ENCODE measurements at places on chromosomes 1 and 21.

DNA sequence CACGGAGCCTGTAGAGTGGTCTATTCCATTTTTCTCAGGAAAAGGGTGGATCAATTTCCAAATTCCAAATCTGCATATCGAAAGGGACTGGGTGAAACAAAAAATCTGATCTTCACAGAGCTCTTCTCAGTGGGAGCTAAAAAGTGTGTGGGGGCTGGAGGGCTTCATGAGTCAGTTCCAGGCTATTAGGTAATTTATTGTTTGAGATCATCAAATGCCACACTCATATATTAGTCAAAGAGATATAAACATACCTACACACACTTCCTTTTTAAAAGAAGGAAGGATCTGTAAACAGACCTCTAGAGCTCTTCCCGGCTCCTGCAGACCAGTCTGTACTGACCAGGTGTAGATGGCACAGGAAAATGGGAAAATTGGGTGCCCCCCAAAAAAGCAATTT, 175.4 kb downstream of the ZBTB18 start:
- ATAC-seq, result no peak

DNA sequence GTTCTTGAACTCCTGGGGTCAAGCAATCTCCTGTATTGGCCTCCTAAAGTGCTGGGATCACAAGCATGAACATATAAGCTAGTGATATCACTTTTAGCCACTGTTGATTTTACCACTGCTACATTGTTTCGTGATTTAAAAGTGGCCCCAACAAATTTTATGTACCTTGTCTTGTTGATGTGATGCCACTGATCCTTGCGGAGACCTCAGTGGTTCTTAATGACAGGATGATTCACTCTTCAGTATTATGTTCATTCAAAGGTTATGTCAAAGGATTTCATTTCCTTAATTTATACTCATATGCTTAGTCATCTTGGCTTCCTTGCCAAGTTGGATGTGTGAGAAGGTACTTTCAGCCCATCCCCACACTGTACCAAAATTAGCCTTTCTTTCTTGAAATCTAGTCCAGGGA, 12.1 kb downstream of the PRKACB start:
- ATAC-seq, result peak; percentile 37

DNA sequence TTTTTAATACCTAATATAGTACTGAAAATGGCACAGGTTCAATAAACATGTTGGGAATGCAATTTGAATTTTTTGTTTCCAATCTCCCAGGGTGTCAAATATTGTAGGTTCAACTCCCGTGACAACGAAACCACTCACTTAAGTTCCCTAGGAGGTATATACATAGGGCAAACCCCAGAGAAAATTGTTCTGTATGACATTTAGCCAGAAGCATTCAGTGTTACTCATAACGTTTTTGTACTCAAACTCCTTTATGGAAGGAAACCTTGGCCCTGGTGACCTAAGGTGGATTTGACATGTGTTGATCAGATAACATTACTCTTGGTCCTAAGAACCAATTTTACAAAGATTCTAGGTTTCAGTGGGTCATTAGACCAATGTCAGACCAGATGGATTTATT, 110.6 kb downstream of the USP25 start:
- no peak for ATAC-seq

DNA sequence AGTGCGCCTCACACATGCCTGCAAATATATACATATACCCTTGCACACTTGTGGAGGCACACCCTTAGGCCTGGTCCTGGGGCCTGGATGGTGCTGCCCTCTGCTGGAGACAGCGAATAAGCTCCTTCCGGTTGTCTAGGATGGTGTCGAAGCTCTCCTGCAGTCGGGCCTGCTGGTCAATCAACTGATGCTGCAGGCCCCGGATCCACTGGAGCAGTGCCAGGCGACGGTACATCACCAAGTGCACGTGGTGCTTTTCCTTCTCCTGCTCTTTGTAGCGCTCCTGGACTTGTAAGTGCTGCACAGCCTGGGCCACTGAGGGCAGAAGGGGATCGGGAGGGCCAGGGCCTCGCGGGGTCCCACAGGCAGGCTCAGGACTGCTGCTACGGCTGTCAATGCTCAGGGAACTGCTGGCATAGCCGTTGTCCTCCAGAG, 3.1 kb downstream of the C1orf216 start:
- ATAC-seq, result peak; percentile 54

DNA sequence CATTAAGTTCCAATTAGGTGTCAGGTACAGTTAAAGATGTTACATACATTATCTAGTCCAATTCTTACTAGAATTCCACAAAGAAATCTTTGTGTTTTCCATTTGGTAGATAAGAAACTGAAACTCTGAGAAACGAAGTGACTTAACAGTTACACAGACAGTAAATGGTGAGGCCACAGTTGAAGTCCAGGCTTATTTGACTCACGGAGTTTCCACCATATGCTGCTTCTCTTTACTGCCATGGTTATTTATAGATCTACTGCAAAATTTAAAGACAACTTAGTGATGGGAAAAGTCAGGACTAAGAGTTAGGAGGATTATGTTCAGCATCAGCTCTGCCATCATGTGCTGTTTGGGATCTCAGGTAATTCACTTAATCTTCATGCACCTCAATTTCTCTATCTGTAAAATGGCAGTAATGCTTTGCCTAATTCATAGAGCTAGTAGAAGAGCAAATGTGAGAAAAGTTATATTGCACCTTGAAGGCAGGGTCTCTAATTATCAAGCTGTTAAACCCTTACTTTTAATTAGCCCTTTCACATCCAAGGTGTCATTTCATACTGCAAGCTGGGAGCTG, 26.2 kb upstream of the SAMSN1 start:
- ATAC-seq, result peak; percentile 79

GRCh38 chr1:218171302-218171893, 113.7 kb upstream of the RRP15 start:
- no peak for ATAC-seq

DNA sequence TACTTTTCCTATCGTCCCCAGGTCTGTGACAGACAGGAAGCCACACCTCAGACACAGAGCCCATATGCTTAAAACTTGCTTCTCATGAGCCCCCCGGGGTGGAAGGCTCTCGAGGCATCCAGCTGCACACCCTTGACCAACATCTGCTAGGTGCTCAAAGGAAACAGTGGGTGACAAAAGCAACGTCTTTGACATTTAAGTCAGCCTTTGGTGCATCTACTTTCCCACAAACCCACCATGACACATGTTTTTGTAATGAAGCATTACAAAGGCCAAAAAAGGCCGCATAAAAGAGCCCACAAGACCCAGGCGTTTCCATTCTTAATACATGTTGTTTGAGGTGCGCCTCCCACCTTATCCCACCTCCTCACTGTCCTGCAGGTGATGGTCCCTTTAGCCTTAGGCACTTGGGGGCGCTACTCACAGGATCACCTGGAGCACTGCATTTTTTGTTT, 11.8 kb upstream of the FASLG start:
- ATAC-seq, result peak; percentile 60

- no peak for ATAC-seq
These were observed 399.9 kb upstream of the ADAMTS5 start for GRCh38 chr21:27366646-27367235.

DNA sequence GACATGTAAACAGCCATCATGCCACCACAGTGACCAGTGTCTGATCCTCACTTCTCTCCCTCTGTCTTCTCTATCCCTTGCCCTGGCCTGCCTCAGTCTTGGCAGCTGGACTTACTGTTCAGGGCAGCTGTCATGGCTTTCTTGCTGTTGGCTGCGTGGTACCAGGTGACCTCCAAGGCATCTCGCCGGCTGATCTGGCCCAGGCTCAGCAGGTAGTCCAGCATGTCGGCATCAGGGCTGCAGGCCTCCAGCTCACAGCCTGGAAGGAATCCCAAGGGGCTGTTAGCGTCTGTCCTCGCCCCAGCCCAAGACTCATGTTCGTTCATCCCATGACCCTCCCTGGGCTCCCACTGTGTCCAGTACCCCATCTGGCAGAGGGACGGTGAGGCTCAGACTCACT, 3.6 kb downstream of the FAM151A start:
- no peak for ATAC-seq

- ATAC-seq, result peak; percentile 9
These were observed 6.0 kb downstream of the FCRLB start for GRCh38 chr1:161727256-161727924.

GRCh38 chr1:160423966-160424365, 23.6 kb downstream of the VANGL2 start:
- no peak for ATAC-seq

GRCh38 chr1:107344268-107344760, 203.5 kb downstream of the NTNG1 start:
- no peak for ATAC-seq

- ATAC-seq, result no peak
These were observed 716.4 kb downstream of the AMY1C start for GRCh38 chr1:104466068-104466467.

GRCh38 chr1:184682956-184683355, 71.7 kb downstream of the EDEM3 start:
- ATAC-seq, result no peak

DNA sequence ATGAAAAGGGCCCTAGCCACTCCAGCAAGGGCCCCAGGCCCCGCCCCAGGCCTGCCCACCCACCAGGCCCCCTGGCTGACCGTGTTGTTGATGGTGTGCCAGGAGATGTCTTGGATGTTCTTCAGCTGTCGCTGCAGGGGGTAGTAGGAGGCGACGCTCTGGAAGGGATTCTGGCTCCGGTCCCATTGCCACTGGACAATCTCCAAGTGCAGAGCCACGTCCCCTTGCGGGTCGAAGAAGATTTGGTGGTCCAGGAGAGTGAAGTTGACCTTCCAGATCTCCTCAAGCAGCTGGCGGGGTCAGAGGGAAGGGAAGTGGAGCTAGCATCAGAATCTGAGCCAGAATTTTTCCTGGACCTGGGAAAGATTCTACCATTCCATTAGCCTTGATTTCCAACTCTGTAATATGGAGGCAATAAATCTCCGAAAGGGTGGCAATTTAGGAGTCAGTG, 10.2 kb downstream of the TAS1R2 start:
- ATAC-seq, result no peak

- no peak for ATAC-seq
These were observed 30.9 kb downstream of the TRIM11 start for GRCh38 chr1:228375578-228376261.

- no peak for ATAC-seq
These were observed 49.4 kb upstream of the BOLA1 start for GRCh38 chr1:149849947-149850360.

DNA sequence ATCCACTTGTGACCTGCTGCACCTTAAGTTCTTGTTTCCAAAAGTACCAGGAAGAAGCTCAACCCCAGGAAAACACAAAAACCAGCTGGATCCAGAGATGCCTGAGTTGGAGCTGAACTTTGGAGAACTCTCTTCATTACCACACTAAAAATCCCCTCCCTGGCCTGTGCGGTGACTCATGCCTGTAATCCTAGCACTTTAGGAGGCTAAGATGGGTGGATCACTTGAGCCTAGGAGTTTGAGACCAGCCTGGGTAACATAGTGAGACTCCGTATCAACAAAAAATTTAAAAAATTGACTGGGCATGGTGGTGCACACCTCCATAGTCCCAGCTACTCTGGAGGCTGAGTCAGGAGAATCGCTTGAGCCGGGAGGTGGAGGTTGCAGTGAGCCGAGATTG, 6.2 kb downstream of the MAP1LC3C start:
- ATAC-seq, result no peak

DNA sequence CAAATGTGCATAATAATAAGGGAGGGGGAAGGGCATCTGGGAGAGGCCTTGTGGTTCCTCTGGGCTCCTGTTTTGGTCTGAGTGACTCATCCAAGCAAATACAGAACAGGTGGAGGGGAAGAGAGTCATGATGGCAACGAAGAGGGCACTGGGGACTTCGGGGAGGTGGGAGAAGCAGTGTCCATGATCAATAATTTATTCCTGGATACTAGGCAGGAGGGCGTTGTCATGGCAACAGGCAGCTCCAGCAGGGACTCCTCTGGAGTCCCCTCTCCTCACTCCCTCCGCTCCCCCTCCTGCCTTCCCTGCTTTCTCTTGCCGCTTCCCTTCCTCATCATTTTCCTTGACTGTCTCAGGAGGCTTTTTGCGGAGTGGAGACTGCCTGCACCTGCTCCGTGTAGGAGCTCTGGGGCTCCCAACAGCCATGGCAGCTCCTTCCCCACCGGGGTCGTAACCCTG, 12.3 kb upstream of the NFASC start:
- no peak for ATAC-seq

- ATAC-seq, result no peak
These were observed 29.8 kb upstream of the CACYBP start for GRCh38 chr1:174969977-174970376.

DNA sequence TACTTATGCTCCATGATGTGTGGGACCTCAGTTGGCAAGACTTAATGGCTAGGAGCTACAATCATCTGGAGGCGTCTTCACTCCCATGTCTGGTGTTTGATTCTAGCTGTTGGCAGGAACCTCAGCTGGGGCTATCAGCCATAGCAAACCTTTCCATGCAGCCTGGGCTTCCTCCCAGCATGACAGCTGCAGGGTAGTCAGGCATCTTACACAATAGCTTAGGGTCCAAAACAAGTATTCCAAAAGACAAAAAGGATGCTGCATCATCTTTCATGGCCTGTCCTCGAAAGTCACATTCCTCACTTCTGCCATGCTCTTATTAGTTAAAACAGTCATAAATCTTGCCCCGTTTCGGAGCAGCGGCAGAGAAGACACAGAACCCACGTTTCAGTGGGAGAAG, 90.9 kb downstream of the LRRC8C start:
- ATAC-seq, result no peak

DNA sequence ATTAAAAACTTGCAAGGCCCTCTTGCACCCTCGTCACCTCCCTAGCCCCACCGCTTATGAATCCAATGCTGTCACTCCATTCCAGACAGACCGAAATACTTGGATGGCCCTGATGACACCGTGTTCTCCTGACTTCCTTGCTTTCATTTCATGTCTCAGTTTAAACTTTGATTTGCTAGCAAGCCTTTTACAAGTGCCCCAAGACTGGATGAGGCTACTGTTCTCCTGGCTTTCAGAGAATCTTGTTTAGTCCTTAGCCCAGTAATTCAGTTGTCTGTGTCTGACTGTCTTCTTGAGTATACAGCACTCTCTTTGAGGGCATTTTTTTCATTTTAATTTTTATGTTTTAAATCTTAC, 824 bp upstream of the IFI44L start:
- no peak for ATAC-seq

DNA sequence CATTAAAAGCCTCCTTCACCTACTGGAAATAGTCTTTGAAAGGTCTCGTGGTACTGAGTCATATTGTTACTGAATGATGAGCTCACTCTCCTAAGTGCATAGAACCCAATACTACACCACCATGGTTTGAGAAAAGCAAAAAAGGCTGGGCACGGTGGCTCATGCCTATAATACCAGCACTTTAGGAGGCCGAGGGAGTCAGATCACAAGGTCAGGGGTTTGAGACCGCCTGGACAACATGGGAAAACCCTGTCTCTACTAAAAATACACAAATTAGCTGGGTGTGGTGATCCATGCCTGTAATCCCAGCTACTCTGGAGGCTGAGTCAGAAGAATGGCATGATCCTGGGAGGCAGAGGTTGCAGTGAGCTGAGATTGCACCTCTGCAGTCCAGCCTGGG, 3.3 kb upstream of the HNRNPCL1 start:
- no peak for ATAC-seq
